ENCODE measurements at places on chromosomes 2 and 18.

- no peak for DNase-seq
Observed at GRCh38 chr18:7273301-7273921, 42.5 kb downstream of the LRRC30 start.

- no peak for DNase-seq
Observed at GRCh38 chr2:182302972-182303371, 123.9 kb downstream of the PDE1A start.

GRCh38 chr2:157176602-157177001 is 80.9 kb upstream of the GALNT5 start:
- DNase-seq, result no peak

GRCh38 chr2:237195396-237196120 is 109.9 kb downstream of the COPS8 start:
- DNase-seq, result no peak

DNA sequence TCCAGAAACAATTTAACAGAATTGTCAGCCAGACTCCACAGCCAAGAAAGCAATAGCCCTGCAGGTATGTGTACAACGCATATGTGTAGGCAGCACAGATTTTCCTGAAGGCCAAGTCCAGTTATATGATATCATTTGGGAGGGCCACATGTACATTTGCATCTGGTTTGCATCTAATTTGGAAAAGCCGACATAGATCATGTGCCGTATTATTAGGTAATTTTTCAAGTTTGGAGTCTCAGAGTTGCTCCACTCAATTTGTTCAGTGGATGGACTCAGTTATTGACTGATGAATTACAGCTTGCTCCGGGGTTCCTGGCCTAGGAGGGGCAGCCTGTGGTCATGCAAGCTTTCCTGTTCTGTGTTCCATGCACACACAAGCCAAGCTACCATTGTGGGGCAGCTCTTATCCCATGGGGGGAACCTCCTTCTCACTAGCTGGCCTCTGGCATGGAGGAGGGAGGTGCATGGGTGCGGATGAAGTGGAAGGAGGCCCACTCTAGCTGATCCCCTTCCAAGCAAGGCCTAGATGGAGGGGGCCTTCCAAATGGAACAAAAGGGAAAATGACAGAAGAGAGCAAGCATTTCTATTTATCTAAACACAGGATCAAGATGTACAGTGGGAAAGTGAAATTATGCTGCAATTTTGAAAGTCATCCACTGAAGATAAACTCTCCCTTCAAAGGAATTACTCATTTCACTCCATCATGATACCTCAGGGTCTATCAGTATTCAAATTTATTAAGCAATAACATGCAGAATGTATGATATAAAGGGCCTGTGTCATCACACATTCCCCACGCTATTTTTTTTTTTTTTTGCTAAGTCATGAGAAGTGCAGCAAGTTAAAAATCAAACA is 202.6 kb upstream of the SMAD2 start:
- DNase-seq, result no peak

DNA sequence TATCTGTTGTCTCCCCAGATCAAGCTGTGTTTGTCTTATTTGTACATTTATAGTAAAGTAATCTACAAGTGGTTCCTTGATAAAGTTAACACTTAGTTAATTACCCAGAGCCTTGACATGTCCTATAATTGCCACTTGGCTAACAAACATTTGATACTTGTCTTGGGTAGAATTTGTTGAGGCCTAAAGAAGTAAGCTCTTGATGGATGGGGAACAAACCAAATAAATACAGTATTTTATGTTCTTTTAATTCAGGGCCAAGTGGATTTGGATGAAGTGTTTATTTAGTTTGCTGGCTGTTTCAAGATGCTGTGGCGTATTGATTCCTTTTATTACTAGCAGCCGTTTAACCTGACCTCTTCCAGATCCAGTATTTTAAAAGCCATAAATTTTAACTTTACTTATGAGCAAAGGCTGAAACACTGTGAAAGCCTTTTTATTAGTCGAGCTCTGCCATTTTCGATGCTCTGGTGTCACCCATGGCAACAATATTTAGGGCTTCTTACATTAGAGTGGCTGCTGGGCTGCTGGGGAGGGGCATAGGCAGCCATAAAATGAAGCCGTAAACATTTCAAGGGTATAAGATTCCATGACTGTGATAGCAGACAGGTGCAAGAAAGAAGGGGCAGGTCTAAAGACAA is 401.6 kb upstream of the NRP2 start:
- no peak for DNase-seq

GRCh38 chr2:66235428-66235827 is 199.5 kb upstream of the MEIS1 start:
- DNase-seq, result no peak

- DNase-seq, result no peak
Observed at GRCh38 chr2:218872645-218873358, 7.8 kb upstream of the WNT10A start.

DNA sequence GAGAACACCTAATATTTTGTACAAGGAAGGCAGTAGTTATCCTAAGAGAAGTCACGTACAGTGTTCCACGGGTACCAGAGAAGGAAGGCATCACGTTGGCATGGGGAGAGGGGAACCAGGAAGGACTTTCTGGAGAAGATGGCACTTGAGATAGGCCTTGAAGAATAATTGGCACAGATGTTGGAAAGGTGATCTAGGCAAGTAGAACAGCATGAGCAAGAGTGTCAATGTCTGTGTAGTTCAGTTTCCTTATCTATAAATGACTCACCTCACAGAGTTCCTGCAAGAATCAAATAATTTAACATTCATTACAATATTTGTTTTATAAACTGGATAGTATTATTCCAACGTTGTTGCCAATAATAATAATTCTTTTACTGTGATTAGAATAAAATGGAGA is 48.3 kb upstream of the BZW1 start:
- DNase-seq, result no peak

DNA sequence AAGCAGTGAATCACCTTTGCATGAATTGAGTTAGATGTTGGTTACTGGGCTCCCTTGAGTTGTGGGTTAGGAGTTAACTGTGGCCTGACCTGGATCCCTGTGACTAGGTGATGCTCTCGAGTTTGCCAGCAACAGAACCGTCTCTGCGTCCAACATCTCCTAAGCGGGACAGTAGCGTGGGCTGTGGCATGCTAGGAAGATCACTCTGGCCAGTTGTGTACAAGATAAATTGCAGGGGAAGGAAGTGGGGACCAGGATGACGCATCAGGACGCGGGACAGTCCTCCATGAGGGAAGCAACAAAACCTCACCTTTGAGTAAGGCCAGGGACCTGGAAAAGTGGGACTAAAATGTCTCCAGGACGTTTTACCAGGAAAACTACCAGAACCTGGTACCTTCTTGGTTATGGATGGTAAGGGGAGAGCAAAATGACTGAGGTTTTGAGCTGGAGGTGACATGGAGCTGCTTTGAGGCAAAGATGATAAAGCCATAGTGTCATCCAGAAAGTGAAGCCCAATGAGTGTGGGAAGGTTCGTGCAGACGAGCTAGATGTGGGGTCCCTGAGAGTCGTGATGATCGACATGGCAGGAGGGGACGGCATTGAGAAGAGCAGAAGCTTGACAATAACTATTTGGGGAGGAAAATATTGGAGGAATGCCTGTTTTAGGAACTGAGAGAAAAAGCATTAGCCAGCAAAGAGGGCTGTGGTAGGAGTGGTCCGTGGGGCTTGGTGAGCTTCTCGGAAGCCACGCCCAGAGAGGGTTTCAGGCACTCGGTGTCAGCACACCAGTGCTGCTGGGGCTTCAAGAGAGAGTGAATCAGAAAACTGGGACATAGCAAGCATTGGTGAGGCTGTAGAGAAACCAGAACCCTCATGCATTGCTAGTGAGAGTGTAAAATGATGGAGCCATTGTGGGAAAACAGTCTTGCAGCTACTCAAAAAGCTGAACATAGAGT is 95.1 kb downstream of the SMAD7 start:
- DNase-seq, result no peak

DNA sequence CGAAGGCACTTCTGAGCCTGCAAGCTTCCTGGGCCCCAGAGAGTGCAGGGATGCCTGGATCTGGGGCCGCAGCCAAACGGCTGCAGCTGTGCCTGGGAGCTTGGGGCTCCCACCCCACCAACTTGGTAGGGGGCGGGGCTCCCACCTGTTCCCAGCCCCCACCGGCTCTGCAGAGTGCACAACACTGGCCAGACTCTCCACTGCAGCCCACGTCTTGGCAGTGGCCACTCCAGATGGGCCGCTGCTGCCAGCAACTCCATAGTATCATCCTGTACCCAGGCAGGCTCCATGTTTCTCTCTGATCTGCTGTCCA is 9.9 kb downstream of the DYSF start:
- DNase-seq, result no peak

DNA sequence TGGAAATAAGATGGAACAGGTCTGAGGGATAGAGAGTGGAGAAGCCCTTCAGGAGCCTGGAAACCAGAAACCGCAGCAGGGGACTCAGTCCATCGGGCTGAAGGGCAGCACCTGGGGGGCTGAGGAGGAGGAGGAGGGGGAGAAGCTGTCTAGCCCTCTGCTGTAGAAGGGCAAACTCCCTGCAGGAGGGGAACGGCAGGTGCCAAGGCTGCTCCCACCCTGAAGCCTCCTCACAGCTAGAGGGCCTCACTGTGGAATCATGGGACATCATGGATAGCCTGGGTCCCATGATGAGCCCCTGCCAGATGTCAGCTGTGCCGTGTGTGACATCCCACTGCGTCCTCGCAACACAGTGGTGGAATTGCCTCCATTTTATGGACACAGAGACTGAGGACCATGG is 435 bp downstream of the MYO7B start:
- no peak for DNase-seq

GRCh38 chr2:130972410-130972809 is 120.8 kb downstream of the FAM168B start:
- no peak for DNase-seq

DNA sequence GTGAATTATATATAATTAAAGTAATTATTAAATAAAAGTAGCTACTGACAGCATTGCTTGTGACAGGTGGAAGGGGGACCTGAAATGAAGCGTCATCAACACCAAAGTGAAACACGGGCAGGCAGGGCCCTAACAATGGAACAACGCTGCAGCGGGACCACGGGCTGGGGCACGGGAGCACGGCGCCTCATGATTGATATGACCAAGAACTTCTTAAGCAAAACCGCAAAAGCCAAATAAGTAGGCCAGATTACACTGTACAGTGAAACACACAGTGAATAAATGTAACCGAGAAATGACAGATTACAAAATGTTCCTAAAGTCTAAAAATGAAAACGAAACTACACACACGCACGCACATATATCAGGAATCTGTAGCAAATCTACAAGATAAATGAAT is 81.4 kb downstream of the SNTG2 start:
- DNase-seq, result no peak

DNA sequence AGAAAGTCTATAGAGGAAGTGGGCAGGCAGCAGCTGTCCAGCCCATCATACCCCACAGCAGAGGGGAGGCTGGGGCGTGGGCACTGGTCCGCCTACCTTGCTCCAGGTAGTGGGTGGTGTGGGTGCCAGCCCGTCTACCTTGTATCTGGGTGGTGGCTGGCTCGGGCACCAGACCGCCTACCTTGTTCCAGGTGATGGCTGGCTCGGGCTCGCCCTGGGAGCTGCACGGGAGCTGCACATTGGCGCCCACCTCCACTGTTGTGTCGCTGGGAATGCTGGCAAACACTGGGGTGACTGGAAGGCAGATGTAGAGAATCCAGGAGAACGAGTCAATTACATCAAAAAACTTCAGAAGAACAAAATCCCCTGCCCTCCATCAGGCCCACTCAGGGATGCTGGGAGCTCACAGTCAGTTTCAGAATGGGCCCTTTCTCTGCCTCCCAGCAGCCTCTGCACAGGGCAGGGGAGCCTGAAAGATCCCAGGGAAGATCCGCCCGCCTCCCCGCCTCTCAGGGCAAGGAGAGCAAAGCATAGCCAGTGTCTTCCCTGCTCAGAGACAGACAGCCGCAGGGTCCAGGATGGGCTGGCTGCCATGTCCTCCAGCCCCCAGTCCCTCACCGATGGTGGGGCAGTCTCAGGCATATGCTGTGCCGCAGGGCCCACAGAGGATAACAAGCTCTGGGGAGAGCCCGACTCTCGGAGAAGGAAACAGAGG is 82.3 kb downstream of the PXDN start:
- DNase-seq, result no peak

GRCh38 chr2:224062481-224063297 is 23.6 kb upstream of the SERPINE2 start:
- DNase-seq, result no peak

DNA sequence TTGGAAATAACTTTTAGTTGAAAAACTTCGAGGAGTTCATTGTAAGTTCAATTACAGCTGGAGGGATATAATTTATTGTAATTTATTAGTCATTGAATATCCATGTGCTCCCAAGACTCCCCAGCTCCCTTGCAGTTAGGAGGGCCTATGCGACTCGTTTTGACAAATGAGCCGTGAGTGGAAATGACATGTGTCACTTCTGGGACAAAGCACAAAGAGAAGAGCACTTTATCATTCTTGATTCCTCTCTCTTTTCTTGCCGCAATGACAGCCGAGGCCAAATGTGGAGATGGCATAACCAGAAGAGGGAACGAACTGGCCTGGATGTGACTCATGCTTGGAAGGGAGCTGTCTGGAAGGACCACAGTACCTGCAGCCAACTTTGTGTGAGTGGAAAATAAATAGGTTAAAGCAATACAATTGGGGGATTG is 44.2 kb upstream of the ITSN2 start:
- DNase-seq, result no peak

GRCh38 chr2:238449909-238450417 is 23.2 kb downstream of the ASB1 start:
- no peak for DNase-seq

GRCh38 chr2:113201496-113202304 is 27.9 kb downstream of the PSD4 start:
- no peak for DNase-seq

GRCh38 chr2:11213090-11213638 is 57.9 kb downstream of the SLC66A3 start:
- no peak for DNase-seq
